Bladder microvascular endothelial cell (primary cell): ENCODE measurements at places on chromosomes 2 and 18. TPM values are rescaled to one million over a fixed set of nuclear protein-coding genes. Genes with fewer than 3 reads are reported as not detected.

HRH4 gene
- not detected in 2 replicates for total RNA-seq

MFSD6 gene
- total RNA-seq, result 4.0 and 5.7 TPM in 2 replicates

CHCHD5 gene
- total RNA-seq, result 5.6 and 9.2 TPM in 2 replicates

CAPN13 gene
- total RNA-seq, result not detected in 2 replicates

RGPD4 gene
- total RNA-seq, result not detected in 2 replicates

M1AP gene
- total RNA-seq, result not detected in 2 replicates

HSPE1 gene
- 71.2 and 79.2 TPM in 2 replicates for total RNA-seq
